ENCODE measurements at places on chromosomes 3 and 15.

GRCh38 chr3:105842449-105842848 lies 26.4 kb downstream of the CBLB start:
- no peak for DNase-seq

- no peak for DNase-seq
Observed at GRCh38 chr3:155944081-155944480, 73.6 kb downstream of the GMPS start.

DNA sequence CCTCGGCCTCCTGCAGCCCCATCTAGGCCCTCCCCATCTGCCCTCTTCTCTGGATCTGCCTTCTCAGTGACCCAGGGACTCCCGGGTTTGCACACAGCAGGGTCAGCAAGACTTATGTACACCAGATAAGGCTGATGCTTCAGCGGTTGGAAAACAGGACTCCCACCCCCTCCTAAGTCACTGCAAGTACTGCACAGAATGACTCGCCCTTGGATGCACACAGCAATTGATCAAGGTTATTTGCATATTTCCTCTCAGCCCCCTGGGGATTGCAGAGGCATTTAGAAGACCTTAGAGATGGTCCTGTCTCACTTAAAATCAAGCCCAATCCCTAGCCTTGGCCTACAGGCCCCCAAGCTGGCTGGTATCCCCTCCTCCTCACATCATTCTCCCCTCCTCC lies 8.9 kb downstream of the ACAN start:
- no peak for DNase-seq

DNA sequence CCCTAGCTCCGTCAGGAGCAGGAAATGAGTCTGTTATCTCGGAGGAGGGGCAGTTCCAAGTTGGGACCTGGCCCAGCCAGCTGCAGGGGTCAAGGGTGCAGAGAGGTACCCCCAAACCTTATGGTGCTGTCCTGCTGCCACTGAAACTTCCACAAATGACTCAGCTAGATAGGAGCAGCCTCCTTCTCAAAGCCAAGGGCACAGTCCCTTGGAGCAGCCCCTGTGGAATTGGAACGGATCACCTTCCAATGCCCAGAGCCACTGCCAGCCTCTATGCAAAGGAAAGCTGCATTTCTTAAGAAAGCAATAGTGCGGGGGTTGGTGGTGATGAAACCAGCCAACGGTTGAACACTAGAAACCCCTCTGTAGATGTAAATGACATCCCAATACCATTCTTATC lies 19.6 kb upstream of the LRRK1 start:
- no peak for DNase-seq

DNA sequence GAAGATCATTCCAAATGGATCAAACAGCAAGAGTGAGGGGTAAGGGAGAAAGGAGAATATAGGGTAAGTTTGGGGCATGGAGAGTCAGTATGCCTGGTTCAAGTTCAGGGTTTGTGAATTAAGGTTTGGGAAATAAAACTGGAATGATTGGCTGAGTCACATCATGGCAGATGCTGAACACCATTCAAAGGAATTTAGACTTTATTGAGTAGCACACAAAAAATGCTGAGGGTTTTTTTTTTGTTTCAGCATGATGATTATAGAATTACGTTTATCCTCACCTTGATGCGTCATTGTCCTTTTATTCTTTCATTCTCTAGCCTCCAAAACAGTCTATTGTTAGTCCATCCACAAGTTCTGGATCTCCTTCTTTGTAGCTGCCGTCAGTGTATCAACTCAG lies 220.0 kb upstream of the UMPS start:
- DNase-seq: no peak

GRCh38 chr3:76345878-76346277 lies 560.5 kb upstream of the ZNF717 start:
- DNase-seq: no peak

GRCh38 chr15:64398575-64398974 lies 10.9 kb downstream of the TRIP4 start:
- DNase-seq: no peak

DNA sequence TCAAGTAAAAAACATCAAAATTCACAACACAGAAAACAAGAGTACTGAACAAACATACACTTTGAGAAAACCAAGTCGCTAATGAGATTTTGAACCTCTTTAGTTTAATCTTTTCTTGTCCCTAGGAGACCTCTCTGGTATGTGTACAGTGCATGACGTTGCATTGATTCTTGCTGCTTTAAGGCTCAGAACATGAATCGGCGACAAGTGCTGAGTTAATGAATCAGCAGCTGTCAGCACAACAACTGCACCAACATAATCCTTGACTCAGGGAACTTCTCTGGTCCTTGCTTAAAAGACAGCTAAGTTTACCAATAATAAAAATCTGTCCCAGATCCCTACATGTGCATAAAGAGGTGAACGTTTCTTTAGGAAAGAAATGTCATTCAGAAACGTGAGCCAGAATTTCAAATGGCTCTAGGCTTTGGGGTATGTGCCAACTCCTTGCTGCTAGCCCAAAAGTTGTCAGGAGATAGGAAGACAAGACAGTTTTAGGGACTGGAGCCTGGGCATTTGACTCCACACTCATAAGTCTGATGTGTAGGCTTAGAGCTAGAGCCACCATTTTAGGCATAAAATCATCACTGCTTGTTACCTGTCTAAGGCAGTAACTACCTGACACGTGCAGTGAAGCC lies 86.9 kb downstream of the IL5RA start:
- DNase-seq: no peak

- no peak for DNase-seq
Observed at GRCh38 chr3:153032891-153033290, 129.1 kb upstream of the RAP2B start.

- DNase-seq: no peak
Observed at GRCh38 chr3:149619136-149619535, 38.7 kb downstream of the WWTR1 start.

DNA sequence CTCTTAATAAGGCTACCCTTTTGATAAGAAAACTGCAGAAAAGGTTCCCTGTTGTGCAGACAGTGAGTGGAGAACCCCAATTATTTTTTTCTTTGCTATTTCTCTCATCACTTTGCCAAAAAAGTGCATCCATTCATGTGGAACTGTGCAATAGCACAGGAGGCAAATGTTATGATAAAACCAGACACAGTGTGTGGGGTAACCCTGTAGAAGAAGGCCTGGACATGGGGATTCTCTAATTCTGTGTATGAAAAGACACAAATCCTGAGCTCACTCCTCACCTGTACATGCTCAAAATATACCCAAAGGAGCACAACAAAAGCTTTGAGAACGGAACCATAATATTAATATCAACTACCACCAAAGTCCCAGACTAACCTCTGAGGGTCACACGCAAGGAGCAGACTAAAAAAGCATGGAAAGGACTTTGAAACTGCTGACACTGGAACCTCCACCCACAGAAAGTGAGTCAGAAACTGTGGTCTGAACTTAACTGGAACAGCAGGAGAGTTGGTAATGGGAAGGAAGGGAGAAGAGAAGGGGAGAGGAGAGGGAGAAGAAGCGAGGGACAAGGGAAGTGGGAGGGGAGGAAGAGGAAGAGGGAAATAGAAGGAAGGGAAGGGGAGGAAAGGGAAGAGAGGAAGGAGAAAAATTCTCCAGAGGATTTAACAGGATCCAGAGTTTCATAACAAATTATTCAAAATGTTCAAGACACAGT lies 299.9 kb downstream of the TBC1D5 start:
- no peak for DNase-seq

GRCh38 chr3:157120071-157120892 lies 39.7 kb downstream of the CCNL1 start:
- DNase-seq: no peak

- DNase-seq: no peak
Observed at GRCh38 chr3:141391991-141392316, 23.6 kb downstream of the ZBTB38 start.

DNA sequence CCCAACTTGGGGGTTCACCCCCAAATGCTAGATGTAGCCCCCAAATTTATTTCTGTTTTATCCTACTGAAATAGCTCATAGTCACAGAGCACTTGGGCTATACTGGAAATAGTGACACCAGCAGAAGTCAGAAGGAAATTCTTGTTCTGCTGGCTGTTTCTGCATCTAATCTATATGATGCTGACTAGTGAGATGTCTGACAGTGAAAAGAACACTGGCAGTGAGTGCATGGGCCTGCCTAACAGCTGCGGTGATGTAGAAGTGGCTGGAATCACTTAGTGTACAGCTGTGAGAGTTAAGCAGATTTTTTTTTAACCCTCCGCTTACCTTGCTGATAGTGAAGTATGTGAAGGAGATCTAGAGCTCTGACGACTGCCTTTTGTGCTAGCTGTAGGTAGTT lies 14.0 kb downstream of the TTC14 start:
- DNase-seq: no peak

- DNase-seq: no peak
Observed at GRCh38 chr3:10561946-10562560, 56.7 kb upstream of the ATP2B2 start.

DNA sequence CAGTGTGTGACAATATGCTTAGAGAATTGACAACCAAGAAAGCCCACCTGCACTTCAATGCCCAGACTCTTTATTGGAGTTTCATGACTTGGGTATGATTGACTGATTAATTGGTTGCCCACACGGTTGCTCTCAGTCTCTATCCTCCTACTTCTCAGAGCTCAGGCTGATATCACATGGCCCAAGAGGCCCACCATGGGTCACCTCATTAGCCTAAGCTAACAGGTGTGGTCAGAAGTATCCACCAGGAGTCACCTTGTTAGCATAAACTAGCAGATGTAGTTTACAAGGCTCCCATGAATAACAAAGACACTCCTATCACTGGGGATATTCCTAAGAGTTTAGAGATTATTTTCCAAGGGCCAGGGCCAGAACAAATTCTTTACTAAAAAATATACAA lies 120.2 kb upstream of the MBNL1 start:
- DNase-seq: no peak

- DNase-seq: no peak
Observed at GRCh38 chr15:92076541-92076940, 223.0 kb downstream of the SLCO3A1 start.

DNA sequence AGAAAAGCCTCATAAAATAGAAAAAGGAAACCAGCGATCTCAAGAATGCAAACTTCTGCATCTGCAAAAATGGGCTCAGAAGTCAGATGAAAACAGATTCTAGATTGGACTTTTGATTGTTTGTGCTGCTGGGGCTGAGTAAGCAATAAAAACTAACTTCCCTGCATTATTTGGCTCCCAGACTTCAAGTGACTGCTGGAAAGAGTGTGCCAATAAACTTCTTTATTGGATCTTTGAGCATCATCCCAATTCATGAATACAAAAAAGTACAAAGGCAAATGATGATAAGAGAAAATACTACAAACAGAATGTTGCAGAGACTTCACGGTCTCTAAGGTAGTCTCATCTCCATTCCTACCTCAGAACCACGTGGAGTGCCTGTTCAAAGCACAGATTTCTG lies 97.9 kb downstream of the FGF12 start:
- no peak for DNase-seq

DNA sequence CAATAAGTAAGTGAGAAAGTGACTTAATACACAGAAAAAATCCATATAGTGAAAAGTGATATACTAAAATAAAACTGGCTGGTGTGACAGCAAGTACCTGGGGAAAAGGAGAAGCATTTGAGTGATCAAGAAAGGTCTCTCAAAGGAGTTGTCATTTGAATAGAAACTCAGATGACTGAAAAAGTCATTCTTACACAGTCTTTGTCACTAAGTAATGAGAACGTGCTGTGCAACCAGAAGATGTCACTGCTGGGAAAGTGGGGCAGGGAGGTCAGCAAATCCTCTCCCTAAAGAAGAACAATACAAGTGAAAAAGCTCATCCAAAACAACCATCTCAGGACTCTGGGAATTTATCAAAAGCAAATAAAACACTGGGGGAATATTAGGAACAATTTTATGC lies 317.5 kb upstream of the TRIM42 start:
- DNase-seq: no peak

GRCh38 chr3:149736953-149737205 lies 15.4 kb downstream of the COMMD2 start:
- no peak for DNase-seq

DNA sequence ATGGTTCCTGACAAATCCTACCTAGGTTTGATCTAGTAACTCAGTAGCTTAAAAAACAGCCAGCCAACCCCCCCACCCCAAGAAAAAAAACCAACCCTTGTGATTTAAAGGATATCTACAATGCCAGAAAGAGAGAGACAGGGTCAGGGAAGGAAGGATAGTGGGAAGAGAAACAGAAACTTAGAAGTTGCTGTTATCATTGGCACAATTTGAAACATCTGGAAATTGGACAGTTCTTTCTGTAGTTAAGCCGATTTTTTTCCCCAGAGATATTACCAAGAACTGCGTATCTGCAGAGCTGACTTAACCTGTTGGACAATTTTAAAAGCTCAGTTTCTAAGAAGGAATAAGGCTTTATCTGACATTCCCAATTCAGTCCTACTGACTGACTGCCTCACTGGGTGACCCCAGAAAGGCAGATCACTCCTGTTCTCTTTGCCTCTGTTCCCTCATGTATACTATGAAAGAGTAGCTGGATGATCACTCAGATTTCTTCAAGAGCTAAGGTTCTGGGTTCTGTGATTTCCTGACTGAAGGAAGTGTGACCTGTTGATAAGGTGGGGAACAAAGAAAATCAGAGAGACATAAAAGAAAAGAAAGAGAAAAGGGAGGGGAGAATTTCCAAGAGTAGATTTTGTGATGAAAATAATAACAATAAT lies 128.3 kb downstream of the MAP2K5 start:
- no peak for DNase-seq

DNA sequence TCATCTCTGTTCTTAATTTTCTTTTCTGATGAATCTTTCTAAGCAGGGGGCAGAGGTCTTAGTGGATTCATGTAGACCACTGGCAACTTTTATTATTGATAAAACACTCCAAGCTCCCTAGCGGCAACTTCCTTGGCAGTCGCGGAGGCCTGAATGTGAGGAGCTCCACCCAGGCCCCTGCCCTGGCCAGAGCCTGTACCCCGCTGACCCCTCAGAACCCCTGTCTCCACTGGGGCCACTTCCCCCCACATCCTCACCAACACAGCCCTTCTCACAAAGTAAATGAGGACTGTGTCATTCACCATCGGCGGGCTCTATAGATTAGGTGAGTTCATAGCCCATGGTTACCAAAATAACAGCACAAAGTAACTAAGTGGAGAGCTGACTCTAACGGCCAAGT lies 111.6 kb downstream of the TPRA1 start:
- DNase-seq: no peak

DNA sequence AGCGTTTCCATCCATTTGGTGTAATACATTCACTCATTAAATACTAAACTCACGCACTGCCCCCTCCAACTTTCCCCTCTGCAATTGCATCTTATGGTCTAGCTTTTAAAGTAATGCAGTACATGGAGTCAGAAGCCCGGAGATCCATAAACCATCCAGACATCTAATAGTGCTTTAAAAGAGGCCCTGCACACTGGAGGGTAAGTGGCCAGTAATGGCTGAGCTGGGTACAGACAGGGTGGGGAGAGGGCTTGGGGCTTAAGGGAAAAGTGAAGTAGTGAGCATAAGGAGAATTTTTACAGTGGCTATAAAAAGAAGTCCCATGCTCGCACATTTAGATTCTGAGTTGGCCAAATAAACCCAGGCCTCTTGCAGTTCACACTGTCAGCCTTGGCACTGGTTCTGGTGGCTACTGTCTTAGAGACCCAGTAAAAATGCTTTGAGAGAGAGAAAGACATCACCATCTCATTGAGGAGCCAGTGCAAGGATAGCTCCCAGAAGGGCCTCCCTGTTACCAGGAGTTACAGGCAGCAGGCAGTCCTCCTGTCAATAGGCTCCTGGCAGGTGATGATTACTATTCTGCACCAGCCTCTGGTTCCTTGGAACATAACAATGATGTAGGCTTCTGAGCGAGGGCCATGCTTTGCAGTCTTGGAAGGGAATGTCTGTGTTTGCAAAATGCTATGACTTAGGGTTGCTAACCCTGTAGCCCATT lies 112.6 kb upstream of the NEO1 start:
- no peak for DNase-seq

Data from NCI-H2107 (cell line).